Activated CD4-positive, alpha-beta T cell treated with anti-CD3 and anti-CD28 coated beads for 1 hour (primary cell): ENCODE measurements at places on chromosomes 13 and 19.
A peak's percentile ranks its signal among the peaks of the same experiment; 100 is the strongest.

GRCh38 chr13:103676329-103676728, 610.1 kb upstream of the SLC10A2 start:
- DNase-seq, result no peak

GRCh38 chr19:49775742-49776370, 9.1 kb downstream of the AP2A1 start:
- DNase-seq, result no peak

DNA sequence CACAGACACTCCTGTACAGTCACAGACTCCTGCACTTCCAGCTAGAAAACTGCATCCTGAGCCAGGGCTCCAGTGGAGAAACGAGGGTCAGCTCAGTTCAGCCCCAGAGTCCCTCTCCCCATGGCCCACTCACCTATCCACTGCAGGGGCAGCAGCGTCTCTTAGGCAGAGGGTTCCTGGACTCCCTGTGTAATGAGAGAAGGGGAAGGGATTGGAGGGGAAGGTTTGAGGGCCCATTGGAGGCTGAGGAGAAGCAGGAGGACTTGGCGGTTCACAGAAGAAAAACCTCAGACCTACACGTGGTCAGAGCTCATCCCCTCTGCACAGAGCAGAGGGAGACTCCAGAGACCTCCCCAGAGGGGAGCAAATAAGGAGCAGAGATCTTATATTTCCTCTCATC, 9.2 kb upstream of the CEACAM18 start:
- no peak for DNase-seq

- no peak for DNase-seq
These were observed 17.1 kb downstream of the COL4A2 start for GRCh38 chr13:110324026-110324749.

GRCh38 chr13:114072421-114072820, 60.0 kb downstream of the RASA3 start:
- no peak for DNase-seq

GRCh38 chr19:990119-990571, 6.0 kb downstream of the WDR18 start:
- DNase-seq, result no peak

DNA sequence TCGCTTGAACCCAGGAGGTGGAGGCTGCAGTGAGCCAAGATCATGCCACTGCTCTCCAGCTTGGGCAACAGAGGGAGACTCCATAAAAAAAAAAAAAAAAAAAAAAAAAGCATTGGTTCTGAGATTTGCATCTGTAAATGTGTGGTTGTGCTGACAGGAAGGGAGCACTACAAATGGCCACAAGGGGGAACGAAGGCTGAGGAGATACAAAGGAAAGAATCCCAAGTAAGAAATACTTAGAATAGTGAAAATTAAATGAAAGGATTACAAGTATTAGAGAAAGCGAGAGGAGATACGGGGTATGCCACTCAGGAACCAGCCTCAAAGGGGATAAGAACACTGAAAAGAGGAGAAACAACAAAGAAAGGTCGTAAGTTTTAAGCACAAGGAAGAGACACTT, 284.9 kb downstream of the KLF12 start:
- no peak for DNase-seq

DNA sequence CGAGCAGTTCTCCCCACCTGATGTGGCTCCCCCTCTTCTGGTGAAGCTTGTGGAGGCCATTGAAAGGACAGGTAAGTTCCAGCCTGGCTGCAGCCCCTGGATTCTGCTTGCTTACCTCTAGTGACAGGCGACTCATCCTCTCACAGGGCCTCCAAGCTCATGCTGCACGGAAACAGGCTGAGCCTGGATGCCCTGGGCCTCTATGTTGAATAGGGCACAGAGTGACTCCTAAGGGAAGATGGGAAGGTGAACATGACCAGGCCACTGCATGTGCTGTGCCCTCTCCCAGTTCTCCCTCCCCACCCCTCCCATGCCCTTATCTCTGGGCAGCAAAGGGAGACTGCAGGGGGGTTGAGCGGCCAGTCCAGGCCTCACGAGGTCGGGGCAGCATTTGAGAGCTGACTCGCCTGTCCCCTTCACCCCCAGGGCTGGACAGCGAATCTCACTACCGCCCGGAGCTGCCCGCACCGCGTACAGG, 7.6 kb downstream of the PIK3R2 start:
- DNase-seq, result no peak

- DNase-seq, result no peak
These were observed 1.3 kb downstream of the SOX21 start for GRCh38 chr13:94710881-94711560.

DNA sequence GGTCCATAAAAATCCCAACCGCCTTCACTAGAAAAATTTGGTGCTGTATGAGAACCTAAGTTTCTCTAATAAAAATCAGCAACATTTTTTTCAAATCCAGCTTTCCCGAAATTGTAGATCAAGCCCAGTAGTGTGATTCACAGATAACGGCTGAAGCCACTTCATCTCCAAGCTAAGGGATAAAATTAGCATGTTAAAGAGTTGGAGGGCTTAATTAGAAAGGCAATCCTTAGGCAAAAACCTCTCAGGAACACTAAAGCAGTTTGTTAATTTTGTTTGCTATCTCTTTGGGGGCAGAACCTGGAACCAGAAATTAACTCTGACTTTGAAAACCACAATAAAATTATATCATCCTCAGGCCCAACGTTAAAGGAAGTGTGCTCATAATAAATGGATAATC, 820.2 kb downstream of the GPC5 start:
- no peak for DNase-seq

- DNase-seq, result no peak
These were observed 96.8 kb downstream of the ATP8A2 start for GRCh38 chr13:25468325-25469168.

DNA sequence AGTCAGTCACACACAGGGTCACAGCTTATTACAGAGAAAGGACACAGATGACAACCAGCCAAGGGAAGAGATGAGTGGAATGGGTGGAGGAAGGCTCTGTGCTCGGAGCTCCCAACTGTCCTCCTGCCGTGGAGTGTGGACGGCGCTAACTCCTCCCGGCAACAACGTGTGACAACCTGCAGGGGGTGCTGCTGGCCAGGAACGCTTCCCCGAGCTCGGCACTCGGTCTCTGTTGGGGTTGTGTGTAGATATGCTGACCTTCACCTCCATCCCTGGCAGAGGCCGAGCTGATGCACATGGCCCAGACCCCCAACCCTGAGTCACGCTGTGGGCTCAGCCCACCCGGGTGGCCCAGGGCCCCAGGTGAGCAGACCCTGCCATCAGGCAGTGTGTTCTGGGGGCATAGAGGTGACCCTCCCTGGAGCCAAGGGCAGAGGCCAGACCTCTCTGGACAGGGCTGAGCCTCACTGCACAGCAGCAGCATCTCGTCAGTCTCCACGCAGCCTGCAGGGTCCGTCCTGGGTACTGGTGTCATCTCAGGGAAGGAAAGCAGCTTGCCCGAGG, 14.1 kb downstream of the ZNF444 start:
- no peak for DNase-seq

DNA sequence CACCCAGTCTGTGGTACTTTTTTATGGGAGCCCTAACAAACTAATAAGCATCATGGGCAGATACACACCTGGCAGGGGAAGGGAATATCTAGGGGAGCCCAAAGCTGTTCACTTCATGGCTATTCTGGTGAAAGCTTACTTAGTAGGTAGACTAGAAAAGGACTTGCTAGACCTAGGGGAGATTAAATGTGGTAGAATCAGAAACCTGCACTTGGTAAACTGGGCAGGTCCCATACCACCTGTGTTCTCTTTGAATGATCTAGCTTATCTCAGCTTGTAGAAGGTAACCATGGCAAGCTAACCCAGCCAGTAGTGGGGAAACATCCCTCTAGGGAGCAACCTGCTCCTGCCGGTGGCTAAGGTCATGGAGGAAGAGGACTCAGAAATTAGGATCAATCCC, 113.9 kb upstream of the TMTC4 start:
- no peak for DNase-seq

GRCh38 chr13:20654156-20654555, 49.3 kb upstream of the IL17D start:
- no peak for DNase-seq

DNA sequence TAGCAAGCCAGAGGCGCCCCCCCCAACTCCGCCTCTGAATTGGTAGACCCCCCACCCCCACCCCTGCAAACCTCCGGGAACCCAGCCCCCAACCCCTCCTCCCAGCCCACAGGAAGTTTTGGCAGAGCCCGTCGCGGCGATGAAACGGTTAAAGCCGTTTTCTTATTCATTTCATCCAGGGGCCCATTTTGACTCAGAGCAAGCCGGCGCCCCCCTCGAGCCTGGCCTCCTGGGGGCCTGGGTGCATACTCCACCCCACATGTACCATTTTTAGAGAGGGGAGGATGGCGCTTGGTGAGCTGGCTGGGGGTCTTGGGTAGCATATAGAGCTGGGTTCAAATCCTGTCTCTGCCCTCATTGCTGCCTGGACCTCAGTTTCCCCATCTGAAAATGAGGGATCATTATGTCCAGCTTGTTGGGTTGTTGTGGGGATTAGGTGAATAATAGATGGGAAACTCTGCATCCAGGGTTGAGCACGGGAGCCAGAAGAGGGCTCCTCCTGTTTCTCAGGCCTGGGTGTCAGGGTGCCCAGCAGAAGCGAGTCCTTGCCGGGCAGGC, 7.9 kb upstream of the JUNB start:
- DNase-seq, result no peak

GRCh38 chr13:89923736-89924135, 1423.8 kb upstream of the MIR17HG start:
- DNase-seq, result no peak

DNA sequence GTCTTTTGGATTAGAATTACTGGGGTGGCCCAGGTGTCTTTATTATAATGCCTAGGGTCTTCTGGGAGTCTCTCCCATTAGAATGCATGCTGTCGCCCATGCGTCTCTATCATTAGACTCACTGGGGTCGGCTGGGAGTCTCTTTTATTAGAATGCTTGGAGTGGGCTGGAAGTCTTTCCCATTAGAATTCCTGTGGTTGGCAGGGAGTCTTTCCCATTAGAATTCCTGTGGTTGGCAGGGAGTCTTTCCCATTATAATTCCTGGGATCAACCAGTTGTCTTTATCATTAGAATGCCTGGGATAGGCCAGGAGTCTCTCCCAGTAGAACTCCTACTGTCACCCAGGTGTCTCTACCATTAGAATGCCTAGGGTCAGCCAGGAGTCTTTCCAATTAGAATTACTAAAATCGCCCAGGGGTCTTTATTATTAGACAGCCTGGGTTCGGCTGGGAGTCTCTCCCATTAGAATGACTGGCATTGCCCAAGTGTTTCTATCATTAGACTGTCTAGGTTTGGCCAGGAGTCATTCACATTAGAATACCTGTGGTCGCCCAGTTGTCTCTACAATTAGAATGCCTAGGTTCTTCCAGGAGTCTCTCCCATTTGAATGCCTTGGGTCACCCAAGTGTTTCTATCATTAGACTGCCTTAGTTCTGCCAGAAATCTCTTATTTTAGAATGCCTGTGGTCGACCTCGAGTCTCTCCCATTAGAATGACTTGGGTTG, 1558.5 kb downstream of the UQCRFS1 start:
- no peak for DNase-seq

DNA sequence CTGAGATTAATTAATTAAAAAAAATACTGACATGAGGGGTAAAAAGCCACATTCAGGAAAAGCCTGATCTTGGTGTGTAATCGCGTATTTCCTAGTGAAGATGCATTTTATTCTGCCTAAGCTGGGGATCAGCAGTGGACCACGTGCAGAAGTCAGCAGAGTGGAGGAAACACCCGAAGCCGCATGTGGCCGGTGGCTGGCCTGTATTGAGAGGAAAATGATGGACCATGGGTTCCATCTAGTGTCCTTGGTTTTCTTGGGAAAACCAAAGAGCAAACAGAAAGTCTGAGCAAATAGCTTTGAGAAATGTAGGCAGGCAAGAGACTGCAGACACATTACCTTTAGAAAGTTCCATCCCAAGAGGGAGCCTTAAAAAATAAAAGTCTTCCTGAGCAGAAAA, 23.7 kb upstream of the SHISA2 start:
- no peak for DNase-seq

DNA sequence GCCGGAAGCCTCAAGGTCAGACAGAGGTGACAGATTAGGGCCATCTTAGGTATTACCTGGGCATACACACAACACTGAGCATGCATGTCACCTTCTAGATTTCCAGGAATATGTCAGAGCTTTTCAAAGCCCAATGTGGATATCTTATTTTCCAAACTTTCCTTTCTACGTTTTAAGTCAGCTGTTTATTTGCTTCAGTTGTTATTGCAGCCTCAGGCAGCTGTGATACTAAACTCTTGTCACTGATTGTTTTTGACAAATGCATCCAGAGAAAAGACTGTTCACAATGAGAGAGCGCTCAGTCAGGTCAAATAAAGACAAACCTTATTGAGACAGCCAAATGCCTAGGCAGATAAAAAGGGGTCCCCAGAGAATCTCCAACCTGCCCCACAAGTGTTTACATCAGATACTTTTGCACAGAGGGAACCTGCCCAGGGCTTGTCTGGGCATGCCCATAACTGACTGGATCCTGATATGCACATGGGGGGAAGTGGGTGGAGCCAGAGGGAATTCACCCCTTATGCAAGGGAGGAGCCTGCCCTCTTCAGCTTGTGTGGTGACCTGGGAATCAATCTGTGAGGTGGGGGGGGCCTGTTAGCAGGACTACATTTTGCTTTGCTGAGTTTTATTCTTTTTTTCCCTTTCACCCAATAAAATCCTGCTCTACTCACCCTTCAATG, 28.5 kb downstream of the MED4 start:
- DNase-seq, result no peak

DNA sequence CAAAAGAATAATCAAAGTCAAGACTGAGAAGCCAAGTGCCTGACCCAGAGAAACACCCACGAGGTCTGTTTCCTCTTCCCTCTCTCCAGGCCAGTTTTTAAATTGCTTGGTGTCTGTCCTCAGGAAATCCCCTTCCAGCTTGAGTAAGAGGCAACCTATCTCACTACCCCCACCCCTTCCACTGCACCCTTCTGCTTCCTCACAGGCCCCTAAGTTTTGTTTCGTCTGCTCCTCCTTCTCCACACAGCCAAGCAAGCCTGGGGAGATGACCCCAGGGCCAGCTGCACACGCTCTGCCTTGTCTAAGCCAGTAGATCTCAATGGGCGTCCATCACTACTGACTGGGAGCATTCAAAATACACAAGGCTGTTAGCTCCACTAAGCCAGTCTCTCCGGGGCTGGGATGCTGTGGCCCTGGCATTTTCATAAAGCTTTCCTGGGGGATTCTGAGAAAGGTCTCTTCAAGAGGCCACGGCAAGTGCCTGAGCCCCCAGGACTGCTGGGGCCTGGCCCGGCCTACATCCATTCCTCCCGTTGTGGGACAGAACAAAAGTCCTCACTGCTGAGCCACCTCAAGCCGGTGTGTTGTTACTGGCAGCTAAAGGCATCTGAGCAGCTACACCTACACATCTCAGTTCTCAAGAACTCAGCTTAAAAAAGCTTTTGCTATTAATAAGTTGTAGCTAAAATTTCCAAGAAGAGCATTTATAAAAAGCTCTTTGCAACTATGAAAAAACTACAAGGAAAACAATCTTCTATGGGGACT, 14.9 kb upstream of the IL4I1 start:
- no peak for DNase-seq

DNA sequence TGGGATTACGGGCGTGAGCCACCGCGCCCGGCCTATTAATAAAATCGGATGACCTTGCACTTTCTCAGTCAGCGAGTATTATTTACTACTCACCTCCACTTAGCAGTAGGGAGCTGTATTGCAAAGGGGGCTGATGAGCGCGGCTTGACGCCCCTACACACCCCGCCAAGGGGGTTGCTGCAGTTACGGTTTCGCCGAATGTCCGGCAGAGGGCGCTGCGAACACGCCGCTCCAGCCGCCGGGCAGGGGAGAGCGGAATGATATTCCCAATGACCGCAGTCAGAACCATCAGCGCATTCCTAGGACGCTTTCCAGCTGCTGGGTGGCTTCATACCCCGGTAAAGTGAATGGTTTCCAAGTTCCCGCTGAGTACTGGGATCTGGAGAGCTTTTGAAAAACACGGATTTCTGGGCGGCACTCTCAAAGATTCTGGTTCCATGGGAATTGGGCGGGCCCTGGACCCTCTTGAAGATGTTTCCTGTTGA, 30.0 kb upstream of the TPT1 start:
- DNase-seq, result peak; percentile 29
